ENCODE measurements at places on chromosomes 3 and 15. TPM values are rescaled to one million over a fixed set of nuclear protein-coding genes. Genes with fewer than 3 reads are reported as not detected.

Gene PYGO1
- total RNA-seq, result 6.7 TPM

Gene XPC
- total RNA-seq, result 38.7 TPM

Gene DNAH12
- not detected for total RNA-seq

Gene CHP1
- 126 TPM for total RNA-seq

Gene LEKR1
- total RNA-seq, result 0.53 TPM

Gene APOD
- not detected for total RNA-seq

Gene TRNT1
- total RNA-seq, result 18.5 TPM

Gene NDN
- not detected for total RNA-seq

Gene GP9
- not detected for total RNA-seq

DNA sequence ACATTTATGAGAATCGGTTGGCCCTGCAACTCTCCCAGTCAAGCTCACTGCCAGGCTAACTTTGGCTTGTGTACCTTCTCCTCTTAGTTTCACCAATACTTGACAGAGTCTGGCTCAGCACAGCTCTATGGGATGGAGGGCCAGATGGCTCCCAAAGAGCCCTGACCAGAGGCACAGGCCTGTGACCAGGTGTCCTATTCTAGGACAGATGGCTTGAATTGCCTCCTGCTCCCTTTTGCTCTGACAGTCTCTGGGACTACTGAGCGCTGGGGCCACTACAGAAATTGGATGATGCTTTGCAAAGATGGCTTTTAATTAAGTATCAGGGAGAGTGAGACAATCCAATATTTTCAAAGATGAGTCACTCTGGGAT, 10.3 kb upstream of the ARID3B start:
- peaks cover 40% of the 10 kb centered on the region for H3K4me1 ChIP-seq
- no peak for DNase-seq
- peak overlapping the region; percentile 66 for H3K4me3 ChIP-seq
- peak overlapping the region; percentile 84 for H3K27ac ChIP-seq
- peaks cover 1% of the 10 kb centered on the region for H3K27me3 ChIP-seq

DNA sequence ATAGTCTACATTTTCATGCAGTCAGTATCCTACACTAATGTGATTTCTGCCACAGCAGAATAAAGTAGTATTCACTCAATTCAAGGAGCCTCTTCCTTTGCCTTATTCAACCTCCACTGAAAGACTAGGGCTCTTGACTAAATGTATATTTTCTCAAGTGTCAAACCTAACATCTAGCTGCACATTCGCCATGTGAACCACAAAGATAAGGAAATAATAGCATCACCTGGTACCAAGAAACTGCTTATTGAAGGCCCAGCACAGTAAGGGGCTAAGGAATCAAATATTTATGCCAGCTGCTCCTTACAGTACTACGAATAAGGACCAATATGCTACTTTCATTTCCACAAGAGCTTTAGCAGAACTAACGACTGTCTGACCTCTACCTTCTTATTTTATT, 1.3 kb downstream of the SRP14 start:
- H3K27me3 ChIP-seq, result peaks cover 3% of the 10 kb centered on the region
- H3K4me3 ChIP-seq, result peak overlapping the region; percentile 99
- no peak for DNase-seq
- peak overlapping the region; percentile 97 for H3K27ac ChIP-seq
- peaks cover 45% of the 10 kb centered on the region for H3K36me3 ChIP-seq

GRCh38 chr3:151879679-151880415, 6.4 kb downstream of the SUCNR1 start:
- H3K27ac ChIP-seq, result peak overlapping the region; percentile 19
- H3K4me3 ChIP-seq, result peak overlapping the region; percentile 39
- no peaks in the 10 kb centered on the region for H3K27me3 ChIP-seq

- H3K4me1 ChIP-seq, result peaks cover 67% of the 10 kb centered on the region
- peak; percentile 65 for DNase-seq
- no peaks in the 10 kb centered on the region for H3K27me3 ChIP-seq
Measured at GRCh38 chr15:36601497-36601932, 22.1 kb downstream of the CDIN1 start.

DNA sequence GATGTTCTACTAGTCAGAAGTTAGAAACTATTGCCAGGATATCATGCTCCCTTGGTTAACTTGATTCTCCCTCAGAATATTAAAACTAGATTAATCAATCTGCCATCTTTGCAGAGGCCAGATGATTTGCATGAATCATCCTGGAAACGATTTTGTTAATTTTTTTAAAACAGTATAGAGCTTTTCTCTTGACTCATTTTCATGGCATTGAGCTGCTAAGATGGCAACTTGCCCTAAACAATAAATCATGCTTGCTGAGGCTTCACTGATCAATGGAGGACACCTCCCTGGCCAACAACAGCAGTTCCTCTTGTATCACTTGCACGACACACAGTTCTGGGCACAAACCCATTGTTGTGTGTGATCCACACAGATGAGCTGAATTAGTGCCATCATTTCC, 109.1 kb downstream of the COL6A6 start:
- H3K4me1 ChIP-seq, result peaks cover 7% of the 10 kb centered on the region
- peak; percentile 47 for DNase-seq
- no peak overlapping the region for H3K27ac ChIP-seq
- H3K36me3 ChIP-seq, result no peaks in the 10 kb centered on the region

DNA sequence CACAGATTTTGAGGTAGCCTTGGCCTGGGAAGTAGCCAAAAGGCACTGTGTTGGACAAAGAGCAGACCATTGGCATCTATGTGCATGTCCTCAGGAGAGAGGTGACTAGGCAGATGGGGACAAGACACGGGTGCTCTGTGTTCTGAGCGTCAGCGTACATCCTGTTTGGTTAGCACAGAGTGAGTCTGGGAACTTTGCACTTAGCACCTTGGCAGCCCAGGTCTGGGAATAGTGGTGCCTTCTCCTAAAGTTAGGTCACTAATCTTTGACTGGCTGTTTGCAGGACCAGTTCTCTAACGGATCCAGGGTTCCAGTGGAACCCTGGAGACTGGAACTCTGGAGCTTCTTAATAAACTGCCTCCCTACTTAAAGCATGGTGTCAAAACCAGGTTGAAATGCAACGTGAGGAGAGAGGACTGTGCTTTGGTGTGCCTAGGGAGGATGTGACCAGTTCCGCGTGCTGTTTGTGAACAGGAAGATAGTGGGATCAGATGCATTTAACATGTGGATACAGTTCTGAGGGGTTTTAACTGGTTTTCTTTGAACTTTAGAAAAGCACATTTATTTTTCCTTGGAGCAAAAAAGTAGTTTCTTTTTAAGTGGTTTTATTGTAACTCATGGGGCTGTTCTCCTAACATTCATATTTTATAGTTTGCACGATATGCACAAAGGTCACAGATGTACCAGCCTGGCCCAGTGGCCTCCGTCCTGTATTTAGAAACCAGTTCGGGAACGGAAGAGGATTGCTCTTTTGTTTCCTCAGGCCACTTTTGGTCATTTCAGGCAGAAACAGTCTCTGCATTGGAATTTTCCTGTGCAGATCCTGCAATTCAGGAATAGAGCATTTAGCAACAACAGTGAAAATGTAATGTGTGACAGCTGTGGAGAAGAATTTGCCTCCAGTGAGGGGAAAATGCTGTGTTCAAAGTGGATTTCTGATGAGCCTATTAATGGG, 48.8 kb downstream of the ABHD2 start:
- H3K4me1 ChIP-seq, result peaks cover 72% of the 10 kb centered on the region
- peak; percentile 59 for DNase-seq
- H3K4me3 ChIP-seq, result peak overlapping the region; percentile 62
- peaks cover 4% of the 10 kb centered on the region for H3K36me3 ChIP-seq
- H3K27me3 ChIP-seq, result no peaks in the 10 kb centered on the region

DNA sequence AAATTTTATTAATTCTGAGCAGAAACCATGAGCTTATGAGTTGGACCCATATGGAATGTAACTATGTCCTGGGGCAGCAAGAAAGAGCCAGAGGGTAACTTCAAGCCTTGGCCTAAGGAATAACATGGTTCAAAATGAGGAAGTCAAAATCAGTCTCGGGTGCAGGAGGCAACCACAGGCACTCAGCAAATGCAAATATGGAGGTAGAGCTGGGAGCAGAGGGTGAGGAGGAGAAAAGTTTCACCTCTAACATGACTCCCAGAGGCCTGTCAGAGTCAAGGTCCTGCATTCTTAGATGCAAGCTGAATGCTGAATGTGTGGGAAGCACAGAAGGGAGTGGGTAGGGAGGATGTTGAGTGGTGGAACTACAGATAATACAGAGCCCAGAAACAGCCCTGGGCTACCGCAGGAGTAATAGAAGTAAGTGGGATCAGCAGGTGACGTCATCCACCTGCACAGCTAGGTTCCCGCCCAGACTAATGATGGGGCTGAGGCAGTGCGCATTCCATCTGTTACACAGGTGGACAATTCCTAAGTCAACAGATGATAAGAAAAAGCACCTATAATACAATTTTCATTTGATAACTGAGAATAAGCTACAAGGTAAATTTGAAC, 279.8 kb upstream of the ARRDC4 start:
- no peaks in the 10 kb centered on the region for H3K4me1 ChIP-seq
- no peaks in the 10 kb centered on the region for H3K27me3 ChIP-seq
- H3K4me3 ChIP-seq, result no peak overlapping the region
- no peak for DNase-seq
- no peak overlapping the region for H3K27ac ChIP-seq
- no peaks in the 10 kb centered on the region for H3K36me3 ChIP-seq

- DNase-seq, result no peak
- H3K27ac ChIP-seq, result 0 out of 2 replicates have a peak overlapping the region, but pooled peaks have one; percentile 16
- H3K4me1 ChIP-seq, result peaks cover 21% of the 10 kb centered on the region
- peaks cover 2% of the 10 kb centered on the region for H3K27me3 ChIP-seq
Measured at GRCh38 chr3:172640751-172641150, 70.1 kb downstream of the NCEH1 start.

DNA sequence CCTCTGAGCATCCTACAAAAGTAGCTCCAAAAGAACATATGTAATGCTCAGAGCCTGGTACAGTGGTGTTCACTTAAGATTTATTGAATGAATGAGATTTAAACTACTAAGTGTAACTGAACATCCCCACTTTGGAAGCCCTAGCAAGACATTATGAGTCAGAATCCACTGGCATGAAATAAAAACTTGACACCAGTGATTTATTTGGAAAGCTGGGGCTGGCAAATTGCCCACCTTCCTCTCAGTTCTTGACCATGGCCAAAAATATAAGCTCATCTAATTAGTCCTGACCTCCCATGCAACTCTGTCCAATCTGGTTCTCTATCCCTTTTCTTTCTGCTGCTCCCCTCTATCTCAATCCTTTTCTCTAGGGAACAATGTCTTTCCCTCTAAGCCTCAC, 418.0 kb downstream of the PLCL2 start:
- H3K27ac ChIP-seq, result no peak overlapping the region
- H3K27me3 ChIP-seq, result peaks cover 2% of the 10 kb centered on the region
- H3K4me3 ChIP-seq, result no peak overlapping the region

GRCh38 chr3:102163039-102163817, 271.6 kb upstream of the ZPLD1 start:
- no peak overlapping the region for H3K4me3 ChIP-seq
- no peaks in the 10 kb centered on the region for H3K27me3 ChIP-seq
- H3K4me1 ChIP-seq, result peaks cover 45% of the 10 kb centered on the region
- no peaks in the 10 kb centered on the region for H3K36me3 ChIP-seq
- peak; percentile 74 for DNase-seq

DNA sequence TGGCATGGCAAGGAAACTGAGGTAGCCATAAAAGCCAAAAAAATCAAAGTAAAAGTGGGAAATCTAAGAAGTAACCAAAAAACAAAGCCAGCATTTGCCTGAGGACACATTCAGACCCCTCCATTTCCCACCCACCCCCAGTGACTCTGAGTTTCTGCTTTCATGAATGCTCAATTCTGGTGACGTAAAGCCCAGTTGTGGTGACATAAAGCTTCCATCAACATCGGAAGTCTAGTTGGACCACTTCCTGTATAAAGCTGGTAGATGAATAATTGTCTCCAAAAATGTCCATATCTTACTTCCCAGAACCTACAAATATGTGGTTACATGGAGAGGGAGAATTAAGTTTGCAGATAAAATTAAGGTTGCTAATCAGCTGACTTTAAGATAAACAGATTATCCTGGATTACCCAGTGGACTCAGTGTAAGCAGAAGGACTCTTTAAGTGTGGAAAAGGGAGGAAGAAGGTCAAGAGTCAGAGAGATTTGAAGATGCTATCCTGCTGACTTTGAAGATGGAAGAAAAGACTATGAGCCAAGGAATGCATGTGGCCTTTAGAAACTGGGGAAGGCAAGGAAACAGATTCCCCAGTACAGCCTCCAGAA, 62.0 kb upstream of the ST3GAL6 start:
- peaks cover 64% of the 10 kb centered on the region for H3K4me1 ChIP-seq
- H3K36me3 ChIP-seq, result no peaks in the 10 kb centered on the region
- H3K4me3 ChIP-seq, result no peak overlapping the region
- no peak for DNase-seq

DNA sequence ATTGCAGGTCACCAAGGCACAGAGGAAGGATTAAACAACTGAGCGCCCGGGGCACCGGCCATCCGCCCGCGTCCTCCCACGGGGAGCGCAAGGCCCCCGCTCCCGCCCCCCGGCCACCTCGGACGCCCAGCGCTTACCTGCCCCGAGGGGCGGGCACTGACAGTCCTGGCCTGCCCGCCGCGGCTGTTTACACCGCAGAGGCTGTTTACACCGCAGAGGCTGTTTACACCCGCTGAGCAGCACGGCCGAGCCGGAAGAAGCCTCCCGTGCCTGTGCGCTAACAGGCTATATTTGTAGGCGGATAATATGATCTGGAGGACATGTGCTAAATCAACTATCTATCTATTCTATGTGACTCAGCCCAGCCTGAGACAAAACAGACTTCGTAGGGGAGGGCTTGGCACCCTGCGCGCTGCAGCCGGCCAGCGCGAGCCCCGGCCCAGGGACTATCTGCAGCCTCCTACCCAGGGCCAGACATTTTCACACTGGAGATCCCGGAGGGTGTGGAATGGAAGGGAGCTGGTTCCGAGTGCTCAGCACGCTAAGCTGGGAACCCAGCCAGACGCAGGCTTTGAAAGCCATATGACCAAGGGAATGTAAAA, at the start of gene LRRC2:
Gene LRRC2, minus strand, starts transcription at position 263 of the 602 bp plus-strand sequence. CDS start 14,711 bp downstream, outside the sequence.
- peak; percentile 38 for DNase-seq
- H3K4me3 ChIP-seq, result peak within 1 kb of the TSS; percentile 85
- peaks cover 15% of the 10 kb centered on the region for H3K27me3 ChIP-seq
- H3K27ac ChIP-seq, result 0 out of 2 replicates have a peak within 1 kb of the TSS, but pooled peaks have one; percentile 4
- H3K4me1 ChIP-seq, result peaks cover 18% of the 10 kb centered on the region
